GM12865 (cell line): ENCODE measurements at places on chromosomes 6 and 20.

GRCh38 chr6:106199331-106199730 lies 113.2 kb downstream of the PRDM1 start:
- DNase-seq = no peak

DNA sequence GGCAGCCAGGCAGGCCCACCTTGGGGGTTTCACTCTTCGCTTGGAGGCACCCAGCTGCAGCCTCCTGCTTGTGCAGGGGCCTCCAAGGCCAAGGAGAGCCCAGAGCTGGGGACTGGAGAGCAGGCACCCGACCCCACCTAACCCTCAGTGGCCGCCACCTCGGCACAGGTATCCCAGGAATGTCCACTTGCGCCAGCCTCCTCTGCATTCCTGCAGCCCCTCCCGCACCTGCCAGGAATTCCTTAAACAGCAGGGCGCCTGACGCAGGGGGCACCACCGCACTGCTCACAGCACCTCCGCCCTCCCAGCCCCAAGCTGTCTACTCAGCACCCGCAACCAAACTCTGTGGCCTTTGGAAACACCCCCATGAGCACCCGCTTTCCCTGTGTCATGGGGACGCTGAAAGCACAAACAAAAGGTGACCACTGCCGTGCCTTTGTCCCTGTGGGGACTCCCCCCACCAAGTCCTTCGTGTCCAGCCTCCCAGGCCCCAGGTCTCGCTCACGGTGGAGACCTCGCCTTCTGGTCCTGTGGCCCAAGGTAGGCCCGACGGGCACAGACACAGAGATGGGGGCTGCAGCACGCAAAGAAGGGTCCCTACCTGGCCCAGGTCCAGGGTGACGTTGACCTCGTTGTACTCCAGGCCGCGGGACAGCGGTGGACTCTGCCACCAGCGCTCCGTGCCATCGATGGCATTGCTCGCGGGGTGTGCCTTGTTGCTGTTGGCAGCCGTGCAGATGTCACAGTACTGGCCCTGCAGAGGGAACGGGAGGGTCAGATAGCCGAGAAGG lies 5.1 kb downstream of the LAMA5 start:
- no peak for DNase-seq

GRCh38 chr20:37990571-37991151 lies 42.6 kb downstream of the TTI1 start:
- peak; percentile 93 for DNase-seq

- DNase-seq = peak; percentile 5
Measured at GRCh38 chr6:127342296-127342945, 988 bp downstream of the ECHDC1 start.

DNA sequence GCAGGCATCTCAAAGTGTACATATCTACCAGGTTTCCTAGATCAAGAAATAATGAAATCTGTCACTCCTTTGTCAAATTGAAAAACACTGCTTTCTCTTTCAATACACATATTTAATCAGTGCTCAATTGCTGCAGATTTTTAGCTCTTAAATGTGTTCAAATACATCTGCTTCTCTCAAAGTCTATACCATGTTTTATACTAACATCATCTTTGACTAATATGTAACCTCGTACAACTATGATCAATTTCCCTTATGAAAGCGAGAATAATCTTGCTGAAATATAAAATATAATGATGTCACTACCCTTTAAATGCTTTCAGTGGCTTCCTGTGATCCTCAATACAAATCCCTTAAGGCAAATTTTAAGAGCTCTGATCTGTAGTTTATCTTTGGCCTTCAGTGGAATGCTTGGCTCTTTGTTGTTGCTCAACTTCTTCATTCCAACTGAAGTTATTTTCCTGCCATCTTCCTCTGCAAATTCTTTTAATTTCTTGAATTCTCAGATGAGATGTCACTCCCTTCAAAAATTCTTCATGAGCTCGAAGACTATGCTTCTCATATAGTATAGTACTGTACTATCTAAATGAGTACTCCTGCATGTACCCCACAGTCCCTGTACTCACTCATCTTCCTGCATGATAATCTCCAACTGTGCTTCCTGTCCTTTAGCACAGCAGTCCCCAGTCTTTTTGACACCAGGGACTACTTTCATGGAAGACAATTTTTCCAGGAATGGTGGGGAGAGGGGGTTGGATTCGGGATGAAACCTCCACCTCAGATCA lies 545.1 kb upstream of the GJE1 start:
- DNase-seq = no peak

GRCh38 chr20:50561379-50562078 lies 51.3 kb downstream of the PTPN1 start:
- DNase-seq = peak; percentile 61

DNA sequence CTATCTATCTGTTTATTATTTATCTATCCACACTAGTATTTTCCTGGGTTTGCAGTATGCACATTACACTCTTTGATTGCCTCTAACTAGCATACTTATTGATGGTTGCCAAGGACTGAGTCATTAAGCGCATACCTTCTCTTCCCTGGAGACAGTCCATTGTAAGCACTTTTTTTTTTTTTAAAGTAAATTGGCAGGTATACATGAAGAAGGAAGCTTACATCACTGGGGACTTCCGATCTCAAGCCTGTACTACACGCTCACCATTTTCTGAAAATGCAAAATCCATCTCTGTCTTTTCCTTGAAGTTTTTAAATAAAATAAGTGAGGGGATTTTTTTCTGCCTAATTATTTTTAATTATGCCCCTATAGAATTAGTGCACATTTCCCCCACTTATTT lies 63.5 kb downstream of the HMGN3 start:
- peak; percentile 1 for DNase-seq

DNA sequence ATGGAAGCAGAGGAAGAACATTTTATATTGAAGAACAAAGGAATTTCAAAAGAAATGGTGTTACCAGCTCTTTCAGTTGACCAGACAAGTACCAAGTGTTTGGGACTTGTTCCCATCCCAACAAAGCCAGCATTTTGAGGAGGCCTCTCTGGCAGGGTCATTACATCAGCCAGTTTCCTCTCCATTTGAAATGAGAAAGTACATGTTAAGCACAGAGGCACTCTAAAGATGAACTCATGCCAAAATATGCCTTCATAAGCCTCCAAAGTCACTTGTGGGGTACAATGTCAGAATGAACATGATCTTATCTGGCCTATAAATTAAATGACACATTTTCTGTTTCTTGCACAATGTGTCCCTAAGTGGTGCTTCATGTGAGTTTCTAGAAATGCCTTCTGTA lies 223.9 kb downstream of the PRL start:
- no peak for DNase-seq

DNA sequence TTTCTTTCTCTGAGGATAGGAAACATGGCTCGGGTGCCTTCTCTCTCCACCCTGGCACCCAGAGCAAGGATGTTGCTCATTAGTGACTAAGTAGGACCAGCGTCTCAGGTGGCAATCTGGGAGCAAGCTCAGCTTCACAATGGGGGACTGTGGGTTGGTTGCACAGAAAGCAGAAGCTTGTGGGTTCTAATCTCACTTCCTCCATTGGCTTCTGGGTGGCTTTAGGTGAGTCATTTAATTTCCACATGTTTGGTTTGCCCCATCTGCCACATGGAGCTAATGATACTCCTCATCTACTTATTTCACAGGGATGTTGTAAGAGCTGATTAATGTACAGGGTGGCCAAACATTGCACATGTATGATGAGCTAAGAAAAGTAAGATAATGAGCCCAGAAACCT lies 54.8 kb upstream of the AKIRIN2 start:
- DNase-seq = peak; percentile 96

DNA sequence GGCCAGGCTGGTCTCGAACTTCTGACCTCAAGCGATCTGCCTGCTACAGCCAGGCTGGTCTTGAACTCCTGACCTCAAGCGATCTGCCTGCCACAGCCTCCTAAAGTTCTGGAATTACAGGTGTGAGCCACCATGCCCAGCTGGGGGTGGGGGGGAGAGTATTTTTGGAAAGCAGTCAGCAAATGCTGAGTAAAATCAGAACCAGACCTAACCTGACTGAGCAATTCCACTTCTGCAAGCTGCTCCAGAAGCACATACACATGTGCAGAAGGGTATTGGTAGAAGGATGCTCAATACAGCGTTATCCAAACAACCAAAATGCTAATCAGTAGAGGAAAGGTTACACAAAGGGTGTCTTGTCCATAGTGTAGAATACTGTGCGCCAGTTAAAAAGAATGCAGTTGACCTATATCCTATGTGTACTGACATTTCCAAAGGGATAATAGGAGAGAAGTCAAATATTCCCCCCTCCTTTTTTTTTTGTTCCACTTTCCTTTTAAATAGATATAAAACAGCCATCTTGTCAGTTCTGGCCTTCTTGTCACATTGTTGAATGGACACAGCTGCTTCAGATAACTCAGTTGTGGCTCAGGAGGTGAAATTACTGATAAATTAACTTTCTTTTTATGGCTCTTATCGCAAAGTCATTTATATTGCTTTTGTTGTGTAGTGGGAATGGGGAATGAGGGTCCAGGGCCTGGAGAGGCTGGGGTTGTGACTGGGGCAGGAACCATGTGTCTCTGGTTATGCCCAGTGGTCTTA lies 74.6 kb downstream of the DTD1 start:
- DNase-seq = peak; percentile 80

DNA sequence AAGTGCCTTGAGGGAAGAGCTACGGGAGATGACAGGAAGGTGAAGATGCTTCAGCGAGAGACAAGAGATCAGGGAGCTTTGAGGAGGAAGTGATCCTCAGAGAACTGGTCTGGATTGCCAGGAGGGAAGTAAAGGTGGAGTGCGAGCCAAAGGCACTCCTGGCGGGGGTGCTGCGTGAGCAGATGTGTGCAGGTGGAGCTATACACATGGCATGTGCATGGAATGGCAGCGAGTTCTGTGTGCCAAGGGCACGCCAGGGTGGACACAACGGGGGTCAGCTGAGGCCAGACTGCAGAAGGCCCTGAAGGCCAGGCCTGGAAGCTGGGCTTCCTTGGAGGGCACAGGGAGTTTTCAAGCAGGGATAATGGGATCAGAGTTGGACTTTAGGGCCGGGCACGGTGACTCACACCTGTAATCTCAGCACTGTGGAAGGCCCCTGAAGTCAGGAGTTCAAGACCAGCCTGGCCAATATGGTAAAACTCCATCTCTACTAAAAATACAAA lies 6.2 kb downstream of the PXMP4 start:
- no peak for DNase-seq
